ENCODE measurements at places on chromosomes 16 and 17.

DNA sequence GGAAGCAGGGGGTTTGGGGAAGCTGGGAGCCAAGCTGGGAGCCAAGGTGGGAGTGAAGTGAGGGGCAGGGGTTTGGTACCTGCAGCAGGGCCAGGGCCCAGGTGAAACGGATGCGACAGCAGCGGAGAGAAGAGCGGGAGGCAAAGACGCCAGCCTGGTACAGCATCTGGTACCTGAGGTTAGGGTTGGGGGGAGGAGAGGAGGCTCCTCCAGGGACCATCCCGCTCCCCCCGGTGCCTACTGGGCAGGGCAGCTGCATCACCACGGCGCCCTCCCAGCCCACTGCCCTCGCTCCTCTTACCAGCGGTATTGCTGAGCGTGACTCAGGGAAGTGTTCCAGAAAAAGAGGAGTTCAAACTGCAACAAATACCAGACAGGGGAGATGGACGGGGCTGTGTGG lies 9.8 kb downstream of the CLN3 start:
- DNase-seq: no peak

GRCh38 chr16:55565086-55565485 lies 1.4 kb upstream of the CAPNS2 start:
- DNase-seq: no peak

GRCh38 chr16:29809031-29809747 lies 2.8 kb upstream of the PRRT2 start:
- no peak for DNase-seq

- DNase-seq: peak; percentile 70
Measured at GRCh38 chr16:81238296-81239011, at the start of gene BCO1. Gene BCO1 (plus strand): TSS chr16:81238689. CDS start chr16:81238909, 220 bp downstream.

DNA sequence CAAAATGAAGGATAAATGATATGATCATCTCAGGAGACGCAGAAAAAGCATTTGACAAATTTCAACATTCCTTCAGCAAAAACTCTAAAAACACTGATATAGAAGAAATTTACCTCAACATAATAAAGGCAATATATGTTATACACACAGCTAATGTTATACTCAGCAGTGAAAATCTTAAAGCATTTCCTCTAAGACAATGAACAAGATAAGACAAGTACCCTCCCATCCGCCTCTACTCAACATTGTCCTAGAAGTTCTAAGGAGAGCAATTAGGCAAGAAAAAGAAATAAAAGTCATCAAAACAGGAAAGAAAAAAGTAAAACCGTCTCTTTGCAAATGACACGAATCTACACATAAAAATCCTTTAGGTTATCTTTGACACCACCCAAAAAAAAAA lies 1432.8 kb downstream of the CDH11 start:
- no peak for DNase-seq

GRCh38 chr17:19285213-19285900 lies 48.2 kb downstream of the EPN2 start:
- no peak for DNase-seq

- DNase-seq: no peak
Measured at GRCh38 chr16:59170099-59170712, 436.1 kb upstream of the GOT2 start.

GRCh38 chr16:3767333-3767986 lies 50.1 kb upstream of the TRAP1 start:
- DNase-seq: no peak

DNA sequence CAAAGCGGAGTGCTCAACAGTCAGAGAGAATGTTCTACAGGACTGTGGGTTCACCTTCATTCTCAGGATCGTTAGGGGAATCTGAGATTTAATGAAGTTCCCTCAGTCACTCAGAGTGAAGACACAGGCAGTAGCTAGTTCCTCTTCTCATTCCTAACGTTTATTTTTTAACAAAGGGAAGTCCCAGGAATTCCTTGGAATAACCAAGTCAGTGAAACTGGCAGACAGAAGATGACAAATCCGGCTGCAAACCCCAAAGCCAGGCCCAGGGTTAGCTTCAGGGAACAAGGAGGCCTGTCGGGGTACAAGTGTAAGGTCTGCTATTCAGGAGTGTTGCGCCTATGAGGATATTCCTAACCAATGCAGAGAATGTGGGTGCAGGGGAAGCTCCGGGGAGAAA lies 42.0 kb downstream of the COTL1 start:
- DNase-seq: no peak

- DNase-seq: no peak
Measured at GRCh38 chr17:41910701-41911391, 7.9 kb downstream of the ACLY start.

DNA sequence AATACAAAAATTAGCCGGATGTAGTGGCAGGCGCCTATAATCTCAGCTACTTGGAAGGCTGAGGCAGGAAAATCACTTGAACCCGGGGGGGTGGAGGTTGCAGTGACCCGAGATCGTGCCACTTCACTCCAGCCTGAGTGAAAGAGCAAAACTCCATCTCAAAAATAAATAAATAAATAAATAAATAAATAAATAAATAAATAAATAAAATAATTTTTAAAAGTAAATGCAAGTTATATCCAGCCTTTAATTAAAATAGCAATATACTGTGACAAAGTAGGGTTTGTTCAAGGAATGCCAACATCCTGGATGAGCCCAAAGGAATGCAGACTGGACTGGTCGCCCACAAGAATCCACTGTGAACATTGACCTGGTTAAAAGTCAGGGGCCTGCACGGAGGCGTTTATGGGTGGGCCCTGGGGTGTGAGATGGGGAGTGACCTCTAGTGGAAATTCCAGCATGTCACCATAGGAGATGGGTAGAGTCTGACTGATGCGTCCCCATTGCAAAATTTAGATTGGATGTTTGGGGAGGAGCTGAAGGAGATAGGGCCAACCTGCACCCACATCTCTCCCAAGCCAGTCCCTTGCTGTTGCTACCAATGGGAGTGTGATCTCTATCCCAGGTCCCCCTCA lies 9.7 kb upstream of the PIK3R5 start:
- DNase-seq: no peak

GRCh38 chr16:83681381-83681956 lies 126.3 kb upstream of the HSBP1 start:
- DNase-seq: no peak
